ENCODE measurements at places on chromosomes 4 and X.

DNA sequence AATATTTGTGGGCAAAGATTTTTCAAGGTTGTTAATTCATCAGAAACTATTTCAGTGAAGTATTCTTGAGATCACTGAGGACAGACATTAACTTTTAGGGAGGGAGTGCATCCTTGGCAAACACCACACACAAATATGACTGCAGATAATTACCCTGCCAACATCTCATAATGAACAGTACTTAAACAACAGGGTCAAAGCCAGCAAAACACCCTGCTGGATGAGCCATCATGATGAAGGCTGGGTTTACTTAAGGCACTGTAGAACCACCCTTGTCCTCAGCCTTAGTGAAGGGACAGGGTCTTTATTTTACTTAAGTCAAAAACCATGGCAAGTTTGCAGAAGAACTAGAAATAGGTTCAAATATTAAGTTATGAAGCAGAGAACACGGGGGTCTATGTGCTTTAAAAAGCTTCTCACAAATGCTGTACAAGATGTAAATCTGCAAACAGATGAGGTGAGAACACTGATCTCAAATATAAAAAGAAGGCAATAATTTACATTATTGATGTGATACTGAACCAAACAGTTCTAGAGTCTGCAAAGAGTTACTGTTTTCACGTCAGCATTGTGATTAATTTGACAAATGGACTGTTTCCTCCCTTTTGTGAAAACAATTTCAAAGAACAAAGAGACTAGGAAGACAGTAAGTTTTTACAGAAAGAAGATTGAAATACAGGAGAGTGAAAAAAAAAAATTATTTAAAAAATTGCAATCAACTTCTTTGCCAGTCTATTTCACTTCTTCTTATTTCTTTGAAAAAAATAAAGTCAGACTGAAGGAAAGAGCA, 28.2 kb downstream of the TAPT1 start:
- no peak for DNase-seq

DNA sequence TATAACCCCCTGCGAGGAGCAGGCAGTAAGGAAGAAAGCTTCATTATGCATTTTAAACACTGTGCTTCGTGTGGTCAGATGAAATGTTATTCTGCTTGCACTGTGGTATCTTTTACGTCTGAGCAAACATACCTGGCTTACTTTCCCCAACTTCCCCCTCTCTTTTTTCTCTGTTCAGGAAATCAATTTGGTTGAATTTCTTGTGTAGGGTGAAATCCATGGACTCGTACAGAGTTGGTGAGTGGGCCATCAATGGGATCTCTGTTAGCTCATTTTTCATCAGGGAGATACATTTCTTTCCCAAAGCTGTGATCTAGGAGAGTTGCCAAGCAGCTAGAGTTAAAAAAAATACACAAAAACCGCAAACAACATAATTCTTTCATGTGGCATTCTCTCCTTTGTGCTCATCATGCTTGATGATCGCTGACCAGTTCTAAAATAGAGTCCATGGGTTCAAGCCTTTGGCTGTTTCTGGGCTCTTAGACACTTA, 98.5 kb downstream of the FRAS1 start:
- no peak for DNase-seq

GRCh38 chrX:13110433-13111324, 66.3 kb upstream of the FAM9C start:
- DNase-seq: no peak

GRCh38 chrX:81957318-81957717, 755.4 kb downstream of the SH3BGRL start:
- no peak for DNase-seq

DNA sequence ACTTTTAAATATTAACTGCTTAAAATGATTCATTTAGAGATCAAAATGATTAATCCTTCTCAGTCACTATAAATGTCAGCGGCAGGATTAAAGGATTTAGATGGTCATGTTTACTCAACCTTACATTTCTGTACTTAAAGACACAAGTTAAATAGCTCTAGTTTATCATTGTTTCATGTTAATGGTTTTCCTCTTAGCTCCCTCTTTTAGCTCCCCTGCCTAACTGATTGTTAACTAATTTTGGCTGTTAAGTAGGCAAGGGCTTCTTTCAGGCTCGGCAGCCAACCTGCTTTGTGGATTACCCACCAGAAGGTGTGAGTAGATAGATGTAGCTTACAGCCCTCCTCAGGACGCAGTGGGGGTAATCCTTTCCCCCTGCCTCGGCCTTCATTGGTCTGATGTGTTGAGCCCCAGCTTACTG, 96.0 kb downstream of the TENM3 start:
- no peak for DNase-seq

DNA sequence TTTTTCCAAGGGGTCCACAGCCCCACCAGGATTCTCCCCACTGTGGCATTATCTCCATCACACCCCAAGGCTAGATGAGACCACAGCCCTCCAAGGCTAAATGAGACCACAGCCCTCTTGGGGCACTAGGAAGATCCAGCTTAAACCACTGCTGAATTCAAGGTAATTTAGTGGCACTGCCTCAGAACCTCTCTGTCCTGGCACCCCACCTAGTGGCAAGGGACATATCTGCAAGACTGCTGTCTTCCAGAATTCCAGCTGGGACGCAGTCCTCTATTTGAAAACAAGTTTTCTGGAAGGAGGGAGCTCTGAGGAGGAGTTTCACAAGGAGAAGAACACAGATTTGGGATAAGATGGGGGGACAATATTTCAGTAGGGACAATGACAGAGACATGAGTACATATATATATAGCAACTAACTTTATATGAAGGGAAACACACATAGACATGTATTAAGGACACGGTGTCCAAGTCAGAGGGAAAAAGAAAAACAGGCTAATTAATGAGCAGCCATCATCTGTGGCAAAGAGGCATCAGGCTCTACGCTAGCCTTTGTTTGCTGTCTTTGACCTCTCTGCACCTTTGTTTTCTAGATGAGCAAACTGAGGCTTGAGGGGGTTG, 9.3 kb downstream of the CETN2 start:
- peak; percentile 53 for DNase-seq

DNA sequence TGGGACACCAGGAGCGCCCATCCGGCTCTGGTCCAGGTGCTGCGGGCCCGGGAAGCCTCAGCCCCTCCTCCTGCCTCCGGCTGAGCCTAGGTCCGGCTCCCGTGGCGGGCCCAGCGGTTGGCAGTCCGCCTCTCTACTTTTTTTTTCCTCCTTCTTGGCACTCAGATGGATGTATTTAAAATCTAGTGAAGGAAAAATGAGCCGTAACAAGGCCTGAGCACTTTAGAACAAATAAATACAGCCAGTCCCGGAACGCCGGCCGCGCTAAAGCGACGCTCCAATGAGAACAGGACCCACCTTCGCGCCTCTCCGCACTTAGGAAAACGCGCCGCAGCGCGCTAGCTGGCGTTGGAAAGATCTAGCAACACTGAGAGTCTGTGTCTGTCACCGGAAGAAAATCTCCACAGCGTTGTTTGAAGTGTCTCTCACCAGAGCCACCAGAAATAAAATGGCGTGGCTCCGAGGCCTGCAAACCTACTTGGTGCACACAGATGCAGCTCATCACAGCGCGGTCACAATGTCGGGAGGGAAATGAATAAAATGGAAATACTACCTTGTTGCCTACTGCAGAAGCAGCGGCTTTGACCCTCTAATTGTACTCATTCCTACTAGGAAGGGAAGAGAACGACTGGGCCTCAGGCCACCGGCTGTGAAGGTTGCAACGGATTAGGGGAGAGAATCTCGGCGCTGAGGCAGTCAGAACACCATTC, 4.7 kb downstream of the NEUROG2 start:
- no peak for DNase-seq

DNA sequence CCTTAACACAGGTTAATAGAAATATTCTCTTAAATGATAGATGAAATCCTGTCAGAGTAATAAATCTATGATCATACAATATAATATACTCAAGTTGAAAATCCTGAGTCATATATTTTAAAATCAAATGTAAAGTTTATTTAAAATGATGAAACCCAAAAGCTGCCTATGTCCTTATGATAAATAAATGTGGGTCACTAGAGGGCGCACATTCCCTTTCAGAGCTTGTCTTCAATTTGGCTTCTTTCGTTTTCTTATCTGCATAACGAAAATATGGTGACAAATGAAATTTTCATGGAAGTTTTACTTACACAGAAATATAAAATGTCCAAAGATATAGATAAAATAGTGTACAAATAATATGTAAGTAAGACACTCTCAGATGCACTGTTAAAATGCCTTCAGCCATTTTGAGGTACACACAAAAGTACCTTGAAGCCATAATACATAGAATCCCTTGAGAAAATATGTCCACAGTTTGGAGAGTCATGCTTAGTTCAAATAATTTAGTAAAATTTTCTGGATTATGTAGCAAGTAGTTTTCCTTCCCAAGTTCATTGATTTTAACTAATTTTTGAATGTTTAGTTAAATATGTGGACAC, 680.4 kb downstream of the DMD start:
- peak; percentile 62 for DNase-seq

DNA sequence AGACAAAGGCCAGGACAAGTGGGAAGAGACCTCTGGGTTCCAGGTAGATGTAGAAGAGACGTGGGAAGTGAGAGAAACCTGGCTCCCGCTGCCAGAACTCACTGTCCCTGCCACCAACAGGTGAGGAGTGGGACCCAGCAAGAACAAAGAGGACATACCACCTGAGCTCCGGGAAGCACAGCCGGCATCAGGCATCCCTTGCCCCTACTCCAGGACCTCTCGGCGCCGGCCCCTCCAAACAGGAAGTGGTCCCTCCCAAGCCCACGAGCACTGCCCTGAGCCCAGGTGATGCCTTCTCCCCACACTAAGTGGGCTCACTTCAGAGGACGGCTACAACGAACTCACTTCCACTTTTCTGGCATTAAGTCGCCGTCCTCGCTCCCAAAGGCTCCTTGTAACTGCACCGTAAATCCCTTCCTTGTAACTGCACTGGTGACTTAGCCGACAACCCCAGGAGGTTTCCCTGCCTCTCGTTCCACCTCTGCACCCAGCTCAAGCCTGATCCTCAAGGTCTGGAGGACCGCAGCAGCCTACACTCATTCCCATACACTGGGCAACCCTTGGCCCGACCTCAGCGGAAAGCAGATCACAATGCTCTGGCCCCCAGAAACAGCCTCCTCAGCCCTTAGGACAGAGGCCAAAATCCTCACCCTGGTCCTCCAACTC, 8.8 kb downstream of the FAM53A start:
- DNase-seq: no peak

- DNase-seq: no peak
Observed at GRCh38 chr4:142707401-142707800, 138.7 kb downstream of the INPP4B start.

GRCh38 chr4:69601065-69601464, 38.4 kb downstream of the UGT2A2 start:
- no peak for DNase-seq

- DNase-seq: no peak
Observed at GRCh38 chr4:179585761-179586160, 2143.5 kb upstream of the AGA start.

DNA sequence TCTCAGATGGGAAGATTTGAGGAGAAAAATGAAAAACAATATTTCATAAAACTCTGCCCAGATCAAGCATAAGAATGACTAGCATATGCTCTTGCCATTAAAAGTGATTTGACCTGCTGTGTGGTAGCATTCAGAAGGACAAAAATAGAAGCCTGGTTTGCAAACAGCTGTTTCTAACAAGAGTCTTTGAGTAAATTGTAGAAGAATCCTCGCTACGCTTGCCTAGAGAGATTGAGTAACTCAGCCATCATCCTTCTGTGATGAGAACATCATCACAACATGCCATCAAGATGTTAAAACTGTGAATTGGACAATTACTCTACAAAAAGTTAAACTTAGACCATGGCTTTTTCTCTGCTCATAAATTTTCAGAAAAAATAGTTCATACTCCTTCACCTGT, 168.9 kb upstream of the PUDP start:
- no peak for DNase-seq

DNA sequence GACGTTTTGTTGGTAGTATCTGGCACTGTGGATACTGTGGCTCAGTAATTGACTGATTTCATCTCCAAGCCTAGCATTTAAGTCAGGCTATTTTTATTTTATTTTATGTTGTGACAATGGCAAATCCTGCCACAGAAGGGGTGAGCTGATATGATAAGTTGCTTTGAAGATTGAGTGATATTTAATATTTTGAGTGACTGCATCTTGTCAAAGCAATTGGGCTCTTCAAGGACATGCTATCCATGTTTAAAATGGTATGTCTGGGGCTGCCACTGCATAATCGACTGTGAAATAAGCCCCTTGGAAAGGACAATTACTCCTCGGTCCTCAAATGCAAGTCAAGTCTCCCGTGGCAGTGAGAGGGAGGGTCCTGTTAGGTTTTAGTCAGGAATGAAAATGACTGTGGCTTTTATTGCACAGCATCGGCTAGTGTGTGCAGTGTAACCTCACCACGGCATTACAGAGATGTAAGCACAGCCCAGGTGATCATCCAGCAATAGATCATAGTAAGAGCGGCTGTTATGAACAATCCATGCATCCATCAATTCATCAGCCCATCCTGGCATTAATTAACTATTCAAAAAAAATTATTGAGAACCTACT, 178.2 kb downstream of the GBA3 start:
- no peak for DNase-seq

DNA sequence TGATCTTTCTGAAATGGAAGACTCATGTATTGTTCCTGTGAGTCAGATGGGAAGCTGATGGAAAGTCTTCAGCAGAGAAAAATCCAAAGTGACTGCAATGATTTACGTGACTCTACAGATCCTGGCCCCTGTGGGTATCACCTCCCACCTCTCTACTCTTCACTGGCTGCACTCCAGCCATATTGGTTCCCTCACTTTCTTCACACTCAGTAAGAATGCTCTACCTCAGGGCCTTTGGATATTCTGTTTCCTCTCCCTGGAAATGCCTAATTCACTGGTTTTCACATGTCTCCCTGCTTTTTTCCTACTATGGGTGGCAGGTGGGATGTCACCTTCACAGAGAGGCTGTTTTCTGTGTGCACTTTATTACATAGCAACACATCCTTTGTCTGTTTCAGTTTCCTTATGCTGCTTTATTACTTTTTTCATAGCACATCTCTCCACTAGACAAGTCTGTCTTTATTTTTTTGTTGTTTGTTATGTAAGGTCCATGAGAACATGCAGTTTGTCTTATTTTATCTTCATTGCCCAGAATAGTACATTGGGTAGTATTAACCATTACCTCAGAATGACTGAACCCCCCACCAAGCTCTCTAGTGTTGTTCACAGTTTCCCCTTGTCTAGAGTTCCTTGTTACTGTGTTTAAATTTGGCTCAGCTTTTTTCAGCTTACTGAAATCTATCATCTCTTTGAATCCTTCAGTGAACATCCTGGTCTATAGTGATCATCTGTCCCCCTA, 57.6 kb upstream of the CLNK start:
- no peak for DNase-seq

GRCh38 chr4:24792552-24792951, 2.8 kb upstream of the SOD3 start:
- DNase-seq: no peak
